ENCODE measurements at places on chromosomes 5 and 9.
A peak's percentile ranks its signal among the peaks of the same experiment; 100 is the strongest.

GRCh38 chr9:72579190-72579589, 57.8 kb downstream of the TMC1 start:
- no peak for DNase-seq

- no peak for DNase-seq
Measured at GRCh38 chr5:17221843-17222636, 4.6 kb downstream of the BASP1 start.

DNA sequence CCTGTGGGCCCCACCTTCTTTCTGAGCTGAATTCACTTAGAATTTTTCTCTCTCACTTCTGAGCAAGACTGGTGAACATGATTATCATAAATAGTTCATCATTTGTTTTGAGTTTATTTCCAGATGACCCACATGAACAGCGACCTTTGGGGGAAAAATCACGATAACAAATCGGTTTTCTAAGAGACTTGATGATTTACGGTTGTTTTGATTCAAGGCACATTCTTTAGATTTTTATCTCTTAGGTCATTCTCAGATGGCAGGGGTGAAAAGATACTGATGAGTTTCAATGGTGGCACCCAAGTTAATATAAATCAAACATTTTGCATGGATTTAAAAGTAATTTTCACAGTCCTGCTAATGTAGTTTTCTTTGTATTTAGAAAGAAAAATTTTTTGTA, 95.1 kb downstream of the DMXL1 start:
- no peak for DNase-seq

- DNase-seq = peak; percentile 22
Measured at GRCh38 chr9:121133104-121133816, 58.5 kb downstream of the CNTRL start.

GRCh38 chr5:14036514-14036913, 92.0 kb upstream of the DNAH5 start:
- no peak for DNase-seq

DNA sequence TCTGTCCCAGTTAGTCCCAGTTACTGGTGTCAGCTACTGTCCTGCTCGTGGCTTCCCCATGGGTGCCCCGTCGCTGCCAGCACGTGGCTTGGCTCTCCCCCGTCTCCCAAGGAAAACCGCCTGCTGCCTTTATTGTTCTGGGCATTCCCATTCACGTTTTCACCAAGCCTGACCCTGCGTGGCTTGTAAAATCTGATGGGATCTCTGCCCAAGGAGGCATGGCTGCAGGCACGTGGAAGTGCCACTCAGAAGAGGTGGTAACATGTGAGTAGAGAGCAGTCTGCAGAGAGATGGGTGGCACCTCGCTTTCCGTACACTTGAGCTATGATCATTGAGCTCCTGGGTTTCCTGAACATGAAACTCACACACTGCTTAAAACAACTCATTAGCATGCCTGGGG, 429.2 kb upstream of the KLF4 start:
- no peak for DNase-seq

DNA sequence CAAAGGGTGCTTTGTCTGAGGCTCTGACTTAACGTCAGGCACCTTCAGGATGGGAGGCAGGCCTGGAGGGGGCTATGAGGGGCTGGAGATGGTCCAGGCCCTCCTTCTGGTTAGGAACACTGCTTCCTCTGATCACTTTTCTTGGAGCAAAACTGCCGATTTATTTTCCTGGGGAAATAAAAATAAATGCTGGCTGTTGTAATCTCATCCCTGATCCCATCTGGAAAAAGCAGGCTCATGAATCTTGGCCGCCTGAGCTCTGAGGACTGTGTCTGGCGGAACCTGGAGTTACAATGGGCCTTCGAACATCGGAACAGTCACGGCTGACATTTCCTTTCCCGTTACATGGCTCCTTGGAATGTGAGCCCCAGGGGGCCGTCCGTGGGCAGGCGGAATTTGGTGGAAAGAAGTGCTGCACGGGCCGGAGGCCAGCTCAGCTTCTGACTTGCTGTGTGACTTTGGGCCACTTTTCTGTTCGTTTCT, 157.8 kb downstream of the RGS3 start:
- DNase-seq = no peak

- DNase-seq = no peak
Measured at GRCh38 chr5:172678902-172679301, 37.8 kb downstream of the NEURL1B start.

DNA sequence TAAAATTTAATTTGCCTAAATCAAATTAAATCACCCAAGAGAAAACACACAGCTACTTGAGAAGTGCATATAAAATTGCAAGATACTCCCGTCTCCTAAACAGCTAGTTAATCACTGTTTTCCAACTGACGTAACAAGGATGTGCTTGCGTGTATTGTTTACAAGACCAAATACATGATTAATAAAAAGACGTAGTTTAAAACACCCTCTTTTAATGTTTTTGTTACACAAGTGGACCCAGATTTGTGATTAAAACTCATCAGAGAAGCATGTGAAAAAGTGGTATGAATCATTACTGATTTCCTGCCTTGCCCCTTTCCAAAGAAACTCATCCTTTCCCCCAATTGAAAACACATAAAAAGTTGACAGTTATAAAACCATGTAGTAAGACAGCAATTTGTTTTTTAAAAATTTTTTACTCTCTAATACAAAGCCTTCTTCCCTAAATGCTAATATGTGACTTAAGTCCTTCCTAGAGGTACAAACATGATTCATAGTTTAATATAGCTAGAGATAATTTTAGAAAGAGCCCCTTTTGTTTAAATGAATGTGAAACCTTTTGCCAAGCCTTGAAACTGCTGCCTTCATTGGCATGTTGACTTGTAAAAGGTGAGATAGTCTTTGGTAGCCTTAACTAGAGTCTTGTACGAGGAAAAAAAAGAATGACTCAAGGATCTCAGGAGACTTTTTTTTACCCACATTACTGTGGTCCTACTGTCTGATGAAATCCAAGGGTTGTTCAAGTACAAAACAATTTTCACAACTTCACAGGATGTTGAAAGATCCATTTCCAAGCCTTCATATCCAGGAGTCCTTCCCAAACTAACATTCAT, 61.4 kb upstream of the FST start:
- DNase-seq = no peak

DNA sequence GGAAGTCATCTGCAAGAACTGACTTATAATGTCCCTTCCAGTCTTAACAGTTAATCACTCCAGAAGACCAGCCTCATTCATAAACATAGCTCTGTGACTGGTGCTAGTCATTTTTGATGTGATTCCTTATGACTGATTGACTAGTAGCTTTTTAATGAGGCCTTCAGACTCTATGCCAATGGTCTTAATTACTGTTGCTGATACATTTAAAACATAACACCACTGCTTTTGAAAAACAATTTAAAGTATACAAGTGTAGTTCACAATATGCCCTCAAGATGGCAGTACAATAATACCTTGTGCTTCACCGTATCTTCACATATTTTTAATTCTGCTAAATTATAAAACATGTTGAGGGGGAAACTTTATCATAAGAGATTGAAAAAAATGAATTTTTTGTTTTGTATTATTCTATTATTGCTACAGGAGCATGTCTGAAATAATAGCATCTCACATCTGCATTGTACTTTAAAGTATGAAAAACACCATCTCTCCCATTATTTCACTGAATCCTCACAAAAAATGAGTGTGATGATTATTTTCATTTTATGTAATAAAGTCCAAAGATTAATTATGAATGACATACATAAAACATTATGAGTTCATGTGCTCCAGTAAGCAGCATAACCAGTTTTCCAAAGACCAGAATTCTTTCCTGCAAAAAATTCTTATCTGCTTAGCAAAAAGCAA, 55.2 kb upstream of the SHISAL2B start:
- DNase-seq = no peak

- DNase-seq = no peak
Measured at GRCh38 chr5:152164860-152165259, 240.2 kb upstream of the GLRA1 start.

DNA sequence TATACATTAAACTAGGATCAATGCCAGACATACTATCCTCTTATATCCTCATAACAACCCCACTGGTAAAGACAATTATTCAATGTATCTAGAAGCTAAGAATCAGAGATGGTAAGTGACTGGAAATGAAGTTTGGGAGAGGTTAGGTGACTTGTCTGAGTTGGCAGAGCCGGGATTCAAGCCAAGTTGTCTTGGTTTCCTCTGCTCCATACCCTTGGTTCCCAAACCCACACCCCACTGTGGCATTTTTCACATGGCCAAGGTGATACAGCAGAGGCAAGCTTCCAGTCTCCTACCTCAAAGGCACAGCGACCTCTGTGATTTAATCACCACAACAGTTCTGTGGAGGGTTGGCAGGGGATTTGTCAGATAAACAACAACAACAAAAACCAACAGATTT, 34.7 kb upstream of the ADRB2 start:
- no peak for DNase-seq

GRCh38 chr9:23543419-23543818, 282.6 kb downstream of the ELAVL2 start:
- no peak for DNase-seq

- no peak for DNase-seq
Measured at GRCh38 chr9:130346431-130346830, 80.9 kb downstream of the HMCN2 start.

DNA sequence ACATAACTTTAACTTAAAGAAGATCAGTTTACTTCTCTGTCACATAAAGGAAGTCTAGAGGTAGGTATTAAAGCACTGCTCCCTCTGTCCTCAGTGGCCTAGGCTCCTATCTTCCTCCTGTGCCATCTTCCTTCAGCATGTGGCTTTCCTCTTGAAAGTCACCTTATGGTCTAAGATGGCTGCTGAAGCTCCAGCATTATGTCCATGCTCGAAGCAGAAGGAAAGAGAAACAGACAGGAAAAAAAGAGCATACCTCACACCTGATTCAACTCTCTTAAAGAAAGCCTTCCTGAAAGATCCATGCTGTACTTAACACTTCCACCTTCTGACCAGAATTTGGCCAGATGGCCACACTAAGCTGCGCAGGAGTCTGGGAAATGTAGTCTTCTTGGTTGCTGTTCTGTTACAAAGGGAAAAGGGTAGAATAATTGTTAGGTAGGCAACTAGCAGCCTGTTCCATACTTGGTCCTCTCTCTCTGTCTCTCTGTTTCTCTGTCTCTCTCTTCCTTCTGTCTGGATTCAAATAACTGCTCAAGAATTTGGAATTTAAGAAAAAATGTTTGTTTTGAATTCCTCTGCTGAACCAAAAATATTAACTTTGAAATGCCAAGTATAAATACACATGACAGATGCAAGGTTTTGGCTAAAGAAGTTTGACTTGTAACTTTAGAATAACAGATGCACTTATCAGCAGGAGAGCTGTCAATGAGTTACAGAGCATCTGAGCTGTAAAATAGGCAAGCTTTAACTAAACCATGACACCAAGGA, 16.0 kb downstream of the TMEM174 start:
- DNase-seq = no peak

GRCh38 chr5:33939556-33940262, 3.5 kb downstream of the RXFP3 start:
- DNase-seq = no peak

DNA sequence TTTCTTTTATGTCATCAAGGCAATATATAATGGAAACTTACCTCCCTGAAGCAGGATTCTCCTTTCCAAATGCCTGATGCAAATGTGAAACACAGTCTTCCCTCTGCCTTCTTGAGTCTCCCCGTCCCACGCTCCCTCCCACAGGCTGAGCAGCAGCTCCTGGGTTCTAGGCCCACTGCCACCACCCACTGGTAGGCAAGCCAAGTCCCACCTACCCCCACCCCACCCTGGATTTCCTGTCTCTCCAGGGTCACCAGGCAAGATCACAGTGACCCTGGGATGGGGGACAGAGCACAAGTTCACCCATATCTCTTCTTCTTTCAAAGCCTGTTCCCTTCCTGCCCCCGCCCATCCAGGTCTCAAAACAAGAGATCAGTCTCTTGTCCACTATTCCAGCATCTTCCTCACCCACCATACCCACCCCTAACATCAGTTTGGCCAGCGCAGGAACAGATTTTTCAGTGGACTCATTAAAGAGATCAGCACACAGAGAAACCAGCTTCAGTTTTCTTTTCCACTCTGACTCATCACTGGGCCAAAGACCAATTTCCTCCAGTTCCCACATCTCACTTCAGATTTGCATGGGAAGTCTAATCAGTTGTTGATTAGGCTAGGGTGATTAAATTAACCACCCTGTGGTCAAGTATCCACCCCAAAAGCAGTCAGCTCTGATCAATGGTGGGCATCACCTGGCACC, 151.5 kb downstream of the ACTL7B start:
- no peak for DNase-seq

DNA sequence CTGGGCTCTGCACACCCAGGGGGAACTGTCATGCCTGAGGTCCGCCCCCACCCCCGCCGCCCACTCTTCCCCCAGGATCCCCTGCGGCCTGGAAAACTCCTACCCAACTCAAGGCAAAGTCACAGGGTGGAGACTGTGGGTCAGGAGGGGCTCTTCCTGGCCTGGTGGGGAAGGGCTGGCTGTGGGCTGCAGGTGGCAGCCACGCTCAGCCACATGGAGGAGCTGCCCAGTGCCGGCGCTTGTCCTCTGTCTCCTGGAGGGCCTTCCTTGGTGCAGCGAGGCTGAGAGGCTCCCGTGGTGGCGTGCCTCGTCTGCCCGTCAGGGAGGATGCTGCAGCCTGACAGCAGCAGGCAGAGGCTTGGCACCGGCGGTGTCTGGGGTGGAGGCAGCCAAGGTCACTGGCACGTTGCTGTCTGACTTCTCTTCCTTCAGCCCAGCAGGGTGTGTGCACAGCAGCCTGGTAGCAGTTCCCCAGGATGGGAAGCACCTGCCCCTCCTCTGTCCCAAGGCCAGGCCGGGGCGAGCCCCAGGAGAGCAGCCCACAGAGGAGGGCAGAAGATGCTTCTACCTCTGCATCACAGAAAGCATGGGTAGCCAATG, 78.1 kb downstream of the ADAMTS2 start:
- DNase-seq = no peak

DNA sequence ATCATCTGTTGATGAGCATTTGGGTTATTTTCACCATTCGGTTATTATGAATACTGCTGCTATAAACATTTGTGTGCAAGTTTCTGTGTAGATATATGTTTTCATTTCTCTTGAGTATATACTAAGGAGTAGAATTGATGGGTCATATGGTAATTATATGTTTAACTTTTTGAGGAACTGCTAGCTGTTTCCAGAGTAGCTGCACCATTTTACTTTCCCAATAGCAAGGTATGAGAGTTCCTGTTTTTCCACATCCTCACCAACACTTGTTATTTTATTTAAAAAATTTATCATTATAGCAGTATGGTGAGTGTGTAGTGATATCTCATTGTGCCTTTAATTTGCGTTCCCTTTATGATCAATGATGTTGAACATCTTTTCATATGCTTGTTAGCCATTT, 29.2 kb downstream of the CD14 start:
- no peak for DNase-seq

GRCh38 chr9:88106492-88106891, 31.8 kb downstream of the SPATA31C2 start:
- no peak for DNase-seq
